ENCODE measurements at places on chromosomes 3 and 15. TPM values are rescaled to one million over a fixed set of nuclear protein-coding genes. Genes with fewer than 3 reads are reported as not detected.

CCR8 gene
- total RNA-seq, result not detected

CPN2 gene
- total RNA-seq, result not detected

ZNF660 gene
- total RNA-seq, result not detected

PCNP gene
- total RNA-seq, result 100 TPM

P2RY13 gene
- total RNA-seq, result not detected

ISLR gene
- total RNA-seq, result 0.50 TPM

ALPK3 gene
- 0.10 TPM for total RNA-seq

TOP2B gene
- 55.5 TPM for total RNA-seq

PGBD4 gene
- 1.2 TPM for total RNA-seq

SLC9C1 gene
- total RNA-seq, result not detected

TMCO5A gene
- total RNA-seq, result not detected

GOLGA6L7 gene
- not detected for total RNA-seq

PLSCR5 gene
- total RNA-seq, result not detected

TGM4 gene
- 0.12 TPM for total RNA-seq
